ENCODE measurements at places on chromosomes 7 and 10.

GRCh38 chr10:62559481-62560200 is 185.5 kb downstream of the ZNF365 start:
- DNase-seq, result no peak

DNA sequence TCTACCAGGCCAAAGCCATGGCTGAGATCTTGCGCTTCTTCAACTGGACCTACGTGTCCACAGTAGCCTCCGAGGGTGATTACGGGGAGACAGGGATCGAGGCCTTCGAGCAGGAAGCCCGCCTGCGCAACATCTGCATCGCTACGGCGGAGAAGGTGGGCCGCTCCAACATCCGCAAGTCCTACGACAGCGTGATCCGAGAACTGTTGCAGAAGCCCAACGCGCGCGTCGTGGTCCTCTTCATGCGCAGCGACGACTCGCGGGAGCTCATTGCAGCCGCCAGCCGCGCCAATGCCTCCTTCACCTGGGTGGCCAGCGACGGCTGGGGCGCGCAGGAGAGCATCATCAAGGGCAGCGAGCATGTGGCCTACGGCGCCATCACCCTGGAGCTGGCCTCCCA is 142.7 kb downstream of the GRM3 start:
- no peak for DNase-seq

GRCh38 chr7:46229409-46229808 is 308.3 kb upstream of the IGFBP3 start:
- DNase-seq, result no peak

GRCh38 chr7:50272808-50273207 is 31.7 kb upstream of the IKZF1 start:
- DNase-seq, result no peak

GRCh38 chr7:122383934-122384333 is 79.4 kb upstream of the FEZF1 start:
- DNase-seq, result no peak

DNA sequence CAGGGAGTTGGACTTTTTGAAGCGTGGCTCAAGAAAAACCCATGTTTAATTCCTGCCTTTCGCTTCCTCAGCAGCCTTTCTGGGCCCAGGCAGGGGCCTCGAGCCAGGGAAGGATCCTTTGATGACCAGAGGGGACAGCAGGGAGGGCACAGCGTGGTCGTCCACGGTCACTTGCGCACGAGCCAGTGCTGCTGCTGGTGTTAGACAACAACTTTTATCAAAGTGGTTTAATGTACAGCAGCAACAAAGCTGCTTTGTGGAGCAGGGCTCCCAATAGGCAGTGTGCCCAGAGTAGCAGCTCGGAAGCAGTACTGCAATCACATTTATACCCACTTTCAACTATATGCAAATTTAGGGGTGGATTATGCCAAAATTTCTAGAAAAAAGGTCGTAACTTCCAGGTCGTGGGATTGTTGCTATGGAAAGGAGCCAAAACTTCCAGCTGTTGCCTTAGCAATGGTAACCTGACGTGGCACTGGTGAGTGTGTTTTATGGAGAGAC is 6.1 kb downstream of the GIMAP1 start:
- no peak for DNase-seq

DNA sequence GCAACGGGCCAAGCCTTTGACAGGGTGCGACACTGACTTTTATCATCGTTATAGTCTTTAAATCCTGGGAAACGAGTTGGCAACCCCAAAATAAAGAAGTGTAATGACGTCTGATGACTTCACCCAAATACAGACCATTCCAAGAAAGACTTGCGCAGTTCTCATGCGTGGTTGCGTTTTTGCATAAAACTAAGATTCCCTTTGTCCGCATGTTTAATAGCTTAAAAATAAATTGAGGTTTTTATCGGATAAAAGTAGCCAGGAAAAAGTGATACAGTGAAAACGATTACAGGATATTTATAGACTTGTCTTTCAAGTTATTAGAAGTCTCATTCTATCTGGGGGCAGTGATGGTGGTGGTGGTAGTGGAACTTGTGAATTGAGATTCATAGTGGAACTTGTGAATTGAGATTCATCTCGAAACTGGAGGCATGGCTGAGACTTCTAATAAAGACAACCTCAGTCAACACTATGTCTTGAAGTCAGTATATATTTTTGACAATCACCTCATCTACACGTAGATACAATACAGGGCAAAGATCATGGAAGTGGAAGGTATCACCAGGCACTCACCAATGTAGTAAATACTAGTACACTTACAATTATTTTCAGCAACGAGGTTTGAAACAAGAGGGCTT is 1.2 kb upstream of the NAMPT start:
- DNase-seq, result no peak
